ENCODE measurements at places on chromosomes 6 and 20.

- DNase-seq = no peak
Measured at GRCh38 chr6:16286151-16286522, 47.8 kb downstream of the GMPR start.

GRCh38 chr20:3933218-3933617 lies 44.0 kb downstream of the PANK2 start:
- no peak for DNase-seq

- no peak for DNase-seq
Measured at GRCh38 chr6:51541847-51542246, 545.6 kb downstream of the PKHD1 start.

DNA sequence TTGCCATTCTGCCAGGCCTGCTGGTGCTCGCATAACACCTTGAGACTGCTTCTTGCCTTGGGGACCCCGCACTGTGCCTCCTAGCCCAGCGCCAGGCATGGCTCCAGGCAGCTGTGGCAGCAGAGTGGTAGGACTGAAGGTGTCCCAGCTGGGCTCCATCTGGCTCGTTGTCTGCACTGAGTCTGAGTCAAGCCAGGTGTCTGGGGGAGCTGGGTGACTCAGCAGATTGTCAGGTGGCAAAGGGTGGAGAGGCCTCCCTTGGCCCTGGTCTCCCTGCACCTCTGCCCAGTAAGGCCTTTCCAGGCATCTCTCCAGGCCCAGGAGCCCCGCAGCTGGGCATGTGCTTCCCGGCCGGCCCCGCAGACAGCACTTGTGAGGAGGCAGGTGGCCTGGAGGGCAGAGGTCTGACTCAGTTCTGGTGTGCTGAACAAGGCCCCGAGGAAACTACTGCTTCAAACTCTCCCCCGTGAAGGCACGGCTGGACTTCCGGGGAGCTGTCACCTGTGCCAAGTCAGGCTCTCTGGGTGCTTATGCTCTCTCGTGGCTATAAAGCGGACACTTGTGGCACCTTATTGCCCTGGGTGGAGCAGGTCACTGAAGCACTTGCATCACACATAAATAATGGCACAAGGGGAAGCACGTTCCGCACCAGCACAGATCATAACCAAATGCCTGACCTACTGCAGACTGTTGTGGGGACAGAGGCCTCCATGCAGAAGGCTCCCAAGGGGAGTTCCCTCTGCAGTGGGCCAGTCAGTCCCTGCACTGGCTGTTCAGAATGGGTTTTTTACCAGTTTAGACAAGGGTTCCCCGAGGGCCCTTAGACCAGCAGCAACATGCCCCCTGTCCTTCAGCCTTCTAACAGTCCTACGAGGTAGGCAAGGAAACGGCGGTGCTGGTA lies 27.5 kb downstream of the FOXC1 start:
- no peak for DNase-seq

- DNase-seq = no peak
Measured at GRCh38 chr6:44145839-44146238, 12.8 kb upstream of the CAPN11 start.

- DNase-seq = no peak
Measured at GRCh38 chr6:42226645-42227143, 9.0 kb upstream of the MRPS10 start.
